Fibroblast of the aortic adventitia (primary cell): ENCODE measurements at places on chromosomes 3 and 15.
A peak's percentile ranks its signal among the peaks of the same experiment; 100 is the strongest.

GRCh38 chr15:74240002-74240568, 4.0 kb downstream of the CCDC33 start:
- peak; percentile 87 for DNase-seq

GRCh38 chr15:34732430-34732829, 22.4 kb downstream of the GJD2 start:
- no peak for DNase-seq

DNA sequence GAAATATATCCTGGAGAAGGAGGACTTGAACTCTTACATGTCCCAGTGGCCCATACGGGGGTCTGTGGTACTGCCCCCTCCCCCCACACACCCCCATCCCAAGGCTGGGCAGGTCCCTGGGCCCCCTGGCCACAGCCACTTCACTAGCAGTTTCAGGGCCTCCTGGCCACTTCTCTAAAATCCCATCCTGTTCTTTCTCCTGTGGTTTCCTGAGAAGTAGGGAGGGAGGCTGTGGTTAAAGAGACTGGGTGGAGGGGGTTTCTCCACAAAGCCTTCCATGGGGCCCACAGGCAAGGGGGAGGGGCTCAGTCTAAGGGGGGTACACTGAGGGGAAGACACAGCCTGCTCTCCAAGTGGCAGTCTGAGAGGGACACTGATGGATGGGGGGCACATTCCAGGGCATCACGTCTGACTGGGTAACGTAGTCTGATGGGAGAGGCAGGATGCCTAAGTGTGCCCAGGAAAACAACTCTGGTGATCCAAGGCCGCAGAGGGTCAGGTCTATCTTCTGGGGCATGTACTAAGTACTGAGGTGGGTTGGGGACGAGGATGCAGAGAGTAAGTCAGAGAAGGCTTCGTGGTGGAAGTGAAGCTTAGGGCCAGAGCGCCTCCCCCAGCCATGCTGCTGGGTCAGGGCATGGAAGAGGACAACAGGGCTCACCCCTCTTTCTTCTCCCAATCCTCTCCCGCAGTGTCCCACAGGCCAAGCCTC, 48.0 kb upstream of the C15orf39 start:
- DNase-seq = no peak

DNA sequence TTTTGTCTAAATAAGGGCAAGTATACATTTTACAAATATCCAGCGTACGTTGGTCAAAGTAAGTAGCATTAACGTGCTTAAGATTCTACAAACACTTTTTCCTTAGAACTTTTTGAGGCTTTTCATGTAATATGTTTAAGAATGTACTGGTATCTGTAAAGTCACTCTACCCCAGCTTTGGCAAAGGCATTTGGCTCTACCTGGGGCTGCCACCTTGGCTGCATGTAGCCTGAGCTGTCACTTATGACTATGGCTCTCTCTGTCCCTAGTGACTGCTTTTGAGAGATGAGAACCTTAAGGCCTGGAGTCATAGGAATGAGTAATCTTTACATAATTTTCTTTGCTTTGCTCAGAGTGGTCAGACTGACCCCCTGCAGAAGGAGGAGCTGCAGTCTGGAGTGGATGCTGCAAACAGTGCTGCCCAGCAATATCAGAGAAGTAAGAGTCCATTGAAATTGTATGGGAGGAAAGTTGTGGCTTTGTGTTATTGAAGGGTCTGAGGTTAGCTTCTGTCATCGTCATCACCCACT, 61.2 kb downstream of the IQGAP1 start:
- no peak for DNase-seq

- no peak for DNase-seq
Measured at GRCh38 chr3:115562636-115563267, 60.6 kb upstream of the GAP43 start.

DNA sequence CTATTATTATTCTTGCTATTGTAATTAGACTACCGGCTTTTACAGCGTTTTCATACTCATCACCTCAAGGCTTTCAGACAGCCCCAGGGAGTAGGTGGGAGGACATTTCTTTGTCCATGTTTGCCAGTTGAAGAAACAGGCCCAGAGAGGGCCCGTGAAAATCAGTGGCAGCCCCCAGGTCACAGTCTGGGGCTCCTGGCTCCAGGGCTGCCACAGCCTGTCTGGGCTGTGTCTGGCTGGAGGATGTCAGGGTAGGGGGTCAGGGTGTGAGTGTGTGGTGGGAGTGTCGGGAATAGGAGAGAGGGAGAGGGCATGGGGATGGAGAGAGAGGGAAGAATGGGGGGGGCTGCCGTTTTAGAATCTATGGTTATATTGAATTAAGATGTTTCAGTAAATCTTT, 118.2 kb upstream of the TLE3 start:
- no peak for DNase-seq

GRCh38 chr3:196202516-196202970, 8.7 kb downstream of the ZDHHC19 start:
- peak; percentile 41 for DNase-seq

- DNase-seq = no peak
Measured at GRCh38 chr15:100881573-100882336, 2.1 kb downstream of the ALDH1A3 start.

GRCh38 chr15:64842986-64843561, 1.4 kb downstream of the PLEKHO2 start:
- DNase-seq = peak; percentile 71

GRCh38 chr3:45938864-45939263, 4.4 kb upstream of the CXCR6 start:
- DNase-seq = peak; percentile 95

GRCh38 chr3:34504775-34505174, 706.3 kb downstream of the PDCD6IP start:
- no peak for DNase-seq

- no peak for DNase-seq
Measured at GRCh38 chr15:72978223-72978622, 74.0 kb upstream of the NEO1 start.

DNA sequence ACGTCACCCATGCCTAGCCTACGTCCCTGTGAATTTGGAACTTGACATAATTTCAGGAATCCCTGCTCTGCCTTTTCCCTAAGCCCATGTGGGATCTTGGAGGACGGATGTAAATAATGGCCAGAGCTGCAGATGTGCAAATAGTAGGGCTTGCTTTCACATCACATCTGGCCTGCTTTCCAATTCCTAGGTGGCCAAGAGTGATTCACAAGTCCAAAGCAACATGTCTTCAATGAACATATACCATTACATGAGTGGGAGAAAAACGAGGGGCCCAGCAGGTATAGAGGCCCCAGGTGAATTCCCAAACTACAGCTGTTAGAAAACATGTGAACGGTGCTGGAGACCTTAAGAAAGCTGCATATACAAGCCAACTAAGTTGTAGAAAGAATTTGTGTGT, 214.6 kb downstream of the MAGI1 start:
- no peak for DNase-seq

DNA sequence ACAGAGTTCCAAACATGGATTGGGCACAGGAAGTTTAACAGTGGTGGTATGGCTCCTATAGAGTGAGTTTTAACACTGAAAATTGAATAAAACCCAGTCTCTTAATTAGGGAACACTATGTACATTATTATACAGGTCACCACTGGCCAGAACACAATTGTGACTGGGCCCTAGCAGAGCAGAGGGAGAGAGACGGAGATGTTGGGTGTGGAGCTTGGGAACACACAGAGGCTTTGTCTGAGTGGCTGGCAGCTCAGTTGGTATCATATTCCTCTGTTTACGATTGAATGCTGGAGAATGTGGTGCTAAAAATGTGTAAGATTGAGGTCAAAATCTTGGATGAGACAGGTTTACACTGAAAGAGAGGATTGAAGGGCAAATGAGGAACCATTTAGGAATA, 6.8 kb upstream of the MOBP start:
- no peak for DNase-seq

DNA sequence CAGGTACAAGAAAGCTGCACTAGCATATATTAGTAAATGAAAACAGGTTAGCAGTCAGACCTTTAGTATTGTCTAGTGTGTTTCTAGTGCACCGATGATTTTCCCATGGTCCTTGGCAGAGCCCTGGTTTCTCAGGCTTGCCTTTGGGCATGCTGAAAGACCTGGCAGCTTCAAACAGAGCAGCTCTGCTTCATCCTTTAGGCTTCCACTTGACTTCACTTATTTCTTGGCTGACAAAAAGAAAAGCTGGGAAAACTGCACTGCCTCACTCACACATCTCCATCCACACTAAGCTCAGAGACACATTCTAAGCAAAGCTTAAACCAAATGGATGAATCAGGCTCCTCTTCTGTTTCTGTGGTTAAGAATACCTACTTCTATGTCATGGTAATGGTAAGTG, 374.8 kb upstream of the PDZRN3 start:
- DNase-seq = no peak

DNA sequence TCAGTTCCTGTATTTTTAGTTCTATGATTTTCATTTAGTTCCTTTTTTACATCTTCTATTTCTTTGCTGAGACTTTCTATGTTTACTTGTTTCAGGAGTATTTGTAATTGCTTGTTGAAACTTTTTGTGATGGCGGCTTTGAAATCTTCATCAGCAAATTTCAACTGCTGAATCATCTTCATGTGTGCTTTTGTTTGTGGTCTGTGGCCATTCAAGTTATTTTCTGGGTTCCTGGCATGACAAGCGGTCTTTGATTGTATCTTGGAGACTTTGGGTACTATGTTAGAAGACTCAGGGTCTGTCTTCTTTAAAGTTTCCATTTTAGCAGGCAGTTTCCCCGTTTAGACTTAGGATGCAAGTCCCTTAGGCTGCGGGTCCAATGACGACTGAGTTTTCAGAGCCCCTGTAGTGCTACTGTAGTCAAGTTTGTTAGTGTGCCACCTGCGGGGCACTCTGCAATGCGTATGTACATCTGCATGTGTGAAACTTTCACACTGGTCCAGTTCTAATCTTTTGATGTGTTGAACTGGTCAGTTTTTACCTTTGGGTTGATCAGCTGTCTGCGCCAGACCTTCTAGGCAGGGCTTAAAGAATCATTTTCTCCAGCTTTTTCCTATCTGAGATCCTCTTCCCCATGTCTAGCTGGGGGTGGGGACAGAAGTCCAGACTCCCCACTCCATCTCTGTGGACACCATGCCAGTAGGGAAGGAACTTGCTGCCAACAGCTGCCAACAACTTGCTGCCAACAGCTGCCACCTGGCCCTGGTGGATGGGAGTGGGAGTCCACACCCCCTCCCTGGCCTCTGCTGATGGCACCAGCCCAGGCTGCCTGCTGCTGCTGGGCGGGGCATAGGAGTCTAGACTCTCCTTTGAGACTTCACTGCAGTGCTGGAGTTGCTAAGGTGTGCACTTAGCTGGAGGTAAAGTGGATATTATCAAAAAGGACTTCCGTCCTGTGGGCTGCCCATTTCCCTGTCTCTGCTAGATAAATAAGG, 190.9 kb downstream of the TJP1 start:
- no peak for DNase-seq

DNA sequence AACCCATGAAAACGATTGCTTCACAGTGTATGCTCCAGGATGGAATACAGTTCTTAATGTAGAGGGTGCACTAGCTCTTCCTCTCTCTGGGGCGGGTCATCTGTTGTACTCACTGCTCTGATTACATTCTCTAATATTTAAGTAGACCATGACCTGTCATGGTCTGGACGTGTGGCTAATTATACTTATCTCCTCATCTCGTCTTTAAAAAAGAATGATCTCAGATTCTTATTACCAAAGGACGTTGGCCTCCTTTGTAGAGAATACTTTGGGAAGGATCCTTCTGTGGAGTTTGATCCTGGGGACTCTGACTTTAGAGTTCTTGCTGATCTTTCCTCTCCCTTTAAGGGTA, 48.4 kb upstream of the TRAK1 start:
- DNase-seq = peak; percentile 25

DNA sequence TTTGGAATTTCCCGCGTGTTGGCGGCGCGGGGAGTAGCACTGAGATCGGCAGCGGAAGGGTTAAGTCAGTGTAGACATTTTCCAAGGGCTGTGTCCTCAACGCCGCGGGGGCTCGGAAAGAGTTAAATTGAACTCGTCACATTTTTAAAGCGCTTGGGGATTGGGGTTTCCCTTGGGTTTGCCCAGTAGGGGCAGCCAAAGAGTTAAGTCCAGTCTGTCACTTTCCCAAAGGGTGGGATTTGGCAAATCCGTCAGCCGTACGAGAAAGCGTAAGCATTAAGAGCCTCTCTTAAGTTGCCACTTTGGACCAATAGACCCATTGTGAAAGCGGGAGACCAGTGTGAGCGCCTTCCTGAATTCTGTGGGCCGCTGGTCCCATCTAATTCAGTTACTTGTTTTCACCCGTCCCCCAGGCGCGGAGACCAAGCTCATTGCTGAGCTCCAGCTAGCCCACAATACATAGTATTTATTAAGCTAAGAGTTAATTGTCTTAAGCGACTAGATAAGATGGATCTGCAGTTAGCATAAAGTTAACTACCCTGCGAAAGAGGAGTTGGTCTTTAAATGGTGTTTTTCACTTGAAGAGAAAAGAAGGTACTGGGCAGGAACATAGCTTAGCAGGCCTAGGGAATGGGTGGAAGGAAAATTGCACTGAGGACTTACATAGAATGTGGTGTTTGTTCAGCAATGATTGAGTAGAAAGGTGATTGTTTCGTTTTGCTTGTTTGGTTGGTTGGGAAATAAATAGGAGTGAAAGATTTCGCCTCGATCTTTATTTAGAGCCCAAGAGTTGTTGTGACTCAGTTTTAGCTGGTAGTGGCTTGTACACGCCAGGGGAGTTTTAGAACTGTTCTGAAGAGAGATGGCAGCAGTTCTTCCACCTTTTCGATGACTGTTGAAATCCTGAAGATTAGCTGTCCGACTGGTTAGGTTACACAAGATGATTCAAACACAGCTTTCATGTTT, 932 bp downstream of the ARL8B start:
- peak; percentile 83 for DNase-seq

DNA sequence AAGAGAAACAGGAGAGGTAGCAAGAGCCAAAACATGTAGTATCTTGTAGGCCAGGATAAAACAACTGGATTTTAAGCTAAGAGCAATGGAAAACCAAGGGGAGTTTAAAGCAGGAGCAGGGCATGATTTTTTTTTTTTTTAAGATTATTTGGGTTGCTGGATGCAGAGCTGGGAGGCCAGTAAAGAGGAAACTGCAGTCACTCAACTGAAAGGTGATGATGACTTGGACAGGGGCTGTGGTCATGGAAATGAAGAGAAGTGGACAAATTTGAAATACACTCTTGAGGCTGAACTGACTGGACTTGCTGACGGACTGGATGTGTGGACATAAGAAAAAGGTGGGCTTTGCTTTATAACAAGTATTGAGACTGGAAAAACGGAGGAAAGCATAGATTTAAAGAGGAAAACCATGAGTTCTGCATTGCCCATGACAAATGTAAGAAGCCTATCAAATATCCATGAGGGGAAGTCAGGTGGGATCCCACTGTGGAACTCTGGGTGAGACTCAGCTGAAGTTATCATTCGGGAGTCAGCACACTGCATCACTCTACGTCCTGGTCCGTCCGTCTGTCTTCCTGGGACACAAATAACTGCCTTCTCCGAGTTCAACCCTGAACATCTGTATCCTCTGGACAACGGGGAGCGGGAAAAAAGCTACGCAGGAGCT, 688 bp downstream of the XPC start:
- peak; percentile 12 for DNase-seq

GRCh38 chr15:29570948-29571791, 251.1 kb downstream of the TJP1 start:
- peak; percentile 19 for DNase-seq

- no peak for DNase-seq
Measured at GRCh38 chr3:185115371-185115770, 37.5 kb downstream of the C3orf70 start.

- no peak for DNase-seq
Measured at GRCh38 chr15:63668601-63669000, 71.4 kb downstream of the FBXL22 start.
